ENCODE measurements at places on chromosomes 12 and 14. TPM values are rescaled to one million over a fixed set of nuclear protein-coding genes. Genes with fewer than 3 reads are reported as not detected.

DNA sequence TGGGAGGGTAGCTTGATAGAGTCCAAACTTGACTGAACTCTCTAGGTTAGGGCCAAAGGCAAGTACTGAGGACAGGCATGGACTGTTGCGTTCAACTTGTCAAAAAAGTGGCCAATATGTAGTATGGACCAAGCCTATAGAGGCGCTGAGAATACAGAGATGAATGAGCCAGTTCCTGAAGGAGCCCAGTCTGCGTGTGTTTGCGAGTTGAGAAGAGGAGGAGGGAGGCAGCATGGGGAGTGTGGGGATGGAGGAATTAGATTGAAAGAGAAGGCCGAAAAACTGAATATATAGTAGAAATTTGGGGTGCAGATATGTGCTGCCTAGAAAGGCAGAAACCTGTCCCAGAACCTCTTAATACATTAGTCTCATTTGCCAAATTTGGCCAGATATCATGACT is 412.4 kb downstream of the PCNX1 start:
- no peak for DNase-seq

GRCh38 chr12:53766881-53767280 is 15.1 kb upstream of the CISTR start:
- DNase-seq = no peak

- DNase-seq = no peak
Measured at GRCh38 chr12:48031135-48031960, 27.1 kb upstream of the COL2A1 start.

GRCh38 chr12:131852551-131853299 is 24.5 kb downstream of the MMP17 start:
- no peak for DNase-seq

DNA sequence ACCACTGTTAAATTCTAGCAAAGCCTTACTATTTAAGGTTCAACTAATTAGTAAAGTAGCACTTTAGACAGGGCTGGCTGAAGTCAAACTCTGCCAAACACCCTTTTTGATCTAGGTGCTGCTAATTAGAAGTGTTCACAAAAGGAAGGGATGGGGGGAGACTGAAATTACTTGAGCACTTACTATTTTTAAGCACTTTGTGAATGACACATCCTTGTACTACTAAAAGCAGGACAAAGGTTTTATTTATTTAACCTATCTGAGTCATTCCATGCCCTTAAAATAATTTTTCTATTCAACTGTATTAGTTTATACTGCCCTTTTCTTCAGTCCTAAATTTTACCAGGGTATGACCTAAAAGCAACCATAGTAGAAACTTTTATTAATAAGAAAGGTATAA is 20.1 kb downstream of the MBIP start:
- DNase-seq = no peak

GRCh38 chr14:45526715-45527549 is 273.9 kb upstream of the MIS18BP1 start:
- DNase-seq = no peak

DNA sequence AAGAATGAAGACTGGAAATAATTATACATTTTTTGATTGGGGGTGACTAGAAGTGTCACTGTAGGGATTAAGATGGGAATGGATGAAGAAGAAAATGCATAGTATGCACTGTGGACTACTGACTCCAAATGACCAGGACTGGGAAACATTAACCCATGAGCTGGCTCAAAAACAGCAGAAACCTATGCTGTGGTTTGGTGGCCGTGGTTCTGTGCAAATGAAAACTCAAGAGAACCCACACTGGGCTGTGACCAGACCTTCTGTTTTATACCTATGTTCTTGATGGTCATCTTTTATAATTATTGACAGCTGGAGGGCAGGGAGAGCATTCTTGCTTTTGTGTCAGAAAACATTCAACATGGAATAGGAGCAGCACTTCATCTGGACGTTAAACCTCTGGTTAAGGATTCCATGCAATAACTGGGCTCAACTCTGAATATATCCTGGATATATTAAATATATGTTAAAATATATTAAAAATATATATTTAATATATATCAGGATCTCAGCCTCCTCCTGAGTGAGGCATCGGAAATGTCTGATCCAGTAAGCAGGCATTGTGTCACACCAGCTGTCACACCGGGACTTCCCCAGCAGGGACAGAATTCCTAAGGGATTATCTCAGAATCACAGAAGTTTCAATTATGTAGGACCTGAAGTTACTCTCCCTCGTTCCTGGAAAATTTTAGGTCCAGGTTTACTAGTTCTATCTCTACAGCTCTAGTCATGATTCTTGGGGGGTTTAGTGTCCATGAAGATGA is 48.5 kb downstream of the BBS10 start:
- no peak for DNase-seq

DNA sequence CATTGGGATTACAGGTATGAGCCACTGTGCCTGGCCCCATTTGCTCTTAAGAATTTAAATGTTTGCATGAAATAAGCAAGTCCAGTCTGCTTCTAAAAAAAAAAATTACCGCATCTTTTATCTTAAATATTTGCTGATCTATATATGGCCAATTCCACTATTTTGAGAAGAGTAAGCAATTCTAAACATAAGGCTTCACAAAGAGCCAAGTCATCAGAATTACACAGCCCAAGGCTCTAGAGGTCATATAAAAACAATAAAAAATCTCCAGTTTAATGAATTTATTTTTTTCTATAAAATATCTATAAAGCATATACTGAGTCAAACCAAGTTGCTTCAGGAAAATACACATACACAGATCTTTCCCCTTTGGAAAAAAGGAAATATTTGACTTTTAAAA is 79.0 kb upstream of the CPNE8 start:
- DNase-seq = no peak

DNA sequence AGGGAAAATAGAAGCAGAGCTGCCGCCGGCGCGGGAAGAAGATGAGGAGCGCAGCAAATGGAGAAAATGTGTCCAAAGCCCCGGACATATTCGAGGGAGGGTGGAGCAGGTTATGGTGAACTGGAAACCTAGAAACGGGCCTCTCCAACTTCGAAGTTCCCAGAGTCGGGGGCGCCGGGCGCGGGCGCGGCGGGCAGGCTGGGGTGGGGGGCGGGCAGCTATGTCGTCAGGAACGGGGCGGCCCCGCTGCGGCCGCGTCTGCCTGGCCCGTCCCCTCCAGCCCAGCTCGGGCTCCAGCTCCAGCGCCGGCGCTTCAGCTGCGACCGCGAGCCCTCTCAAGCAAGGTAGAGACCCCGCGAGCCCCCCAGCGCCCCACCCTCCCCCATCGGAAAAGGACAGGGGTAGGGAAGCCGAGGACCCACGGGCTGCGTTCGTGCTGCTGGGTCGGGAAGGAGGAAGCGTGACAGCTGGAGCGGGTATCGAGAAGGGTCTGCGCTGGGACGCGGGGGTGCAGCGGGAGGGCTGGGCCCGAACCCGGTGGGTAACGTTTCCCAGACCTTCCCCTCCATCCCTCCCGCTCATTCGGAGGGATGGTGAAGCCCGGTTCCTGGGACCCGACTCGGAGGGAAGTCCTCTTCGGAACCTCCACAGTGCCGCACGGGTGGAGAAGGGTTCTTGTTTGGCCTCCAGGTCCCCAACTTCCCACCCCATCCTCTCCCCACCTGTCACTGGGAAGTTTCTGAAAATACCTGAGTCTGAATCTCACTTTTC is 1.0 kb downstream of the DGKA start:
- peak; percentile 42 for DNase-seq

DNA sequence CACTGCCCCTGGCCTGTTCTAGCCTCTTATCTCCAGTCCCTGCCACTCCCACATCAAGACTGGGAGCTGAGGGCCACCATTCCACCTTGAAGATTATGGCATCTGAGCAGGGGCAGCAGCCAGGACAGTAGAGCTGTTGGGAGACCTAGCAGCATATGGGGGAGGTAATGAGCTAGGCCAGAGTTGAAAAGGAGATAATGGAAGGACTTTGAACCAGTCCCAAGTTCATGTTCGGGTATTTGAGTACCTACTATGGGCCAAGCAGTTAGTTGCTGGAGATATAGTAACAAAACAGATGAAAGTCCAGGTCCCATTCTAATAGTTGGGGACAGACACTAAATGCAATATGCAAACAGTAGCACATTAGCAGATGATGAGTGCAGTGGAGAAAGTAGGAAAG is 151.5 kb downstream of the PLXNC1 start:
- DNase-seq = no peak

GRCh38 chr14:91508105-91508504 is 2.0 kb downstream of the PPP4R3A start:
- DNase-seq = no peak

CEBPE gene
- total RNA-seq = 0.92 TPM

A2M gene
- total RNA-seq = not detected

SERPINA1 gene
- total RNA-seq = not detected

GLIPR1L2 gene
- total RNA-seq = not detected

P2RX2 gene
- not detected for total RNA-seq

NTN4 gene
- not detected for total RNA-seq

All from activated CD8-positive, alpha-beta T cell treated with anti-CD3 and anti-CD28 coated beads, Interleukin-2, amount 10 ng/mL, durations not matched to agents 7 days and 5 days (primary cell).